ENCODE measurements at places on chromosomes 13 and 19.

DNA sequence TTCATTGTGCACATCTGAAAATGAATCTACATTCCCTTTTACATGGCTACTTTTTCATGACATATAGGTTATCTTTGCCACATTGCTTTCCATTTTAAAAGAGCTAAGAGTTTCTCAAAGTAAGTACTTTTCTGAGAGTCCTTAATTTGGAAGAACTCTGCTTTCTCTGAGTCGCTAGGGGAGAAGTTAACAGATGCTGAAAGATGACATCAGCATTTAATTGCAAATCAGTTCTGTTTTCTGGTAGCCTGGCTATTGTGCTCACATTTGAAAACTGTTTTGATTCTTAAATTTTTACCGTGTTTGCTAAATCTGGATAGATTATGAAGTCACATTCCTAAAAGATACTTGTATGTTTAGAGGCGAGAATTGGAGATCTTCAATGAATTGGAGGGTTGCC lies 107.7 kb upstream of the C1QTNF9B start:
- DNase-seq = no peak

DNA sequence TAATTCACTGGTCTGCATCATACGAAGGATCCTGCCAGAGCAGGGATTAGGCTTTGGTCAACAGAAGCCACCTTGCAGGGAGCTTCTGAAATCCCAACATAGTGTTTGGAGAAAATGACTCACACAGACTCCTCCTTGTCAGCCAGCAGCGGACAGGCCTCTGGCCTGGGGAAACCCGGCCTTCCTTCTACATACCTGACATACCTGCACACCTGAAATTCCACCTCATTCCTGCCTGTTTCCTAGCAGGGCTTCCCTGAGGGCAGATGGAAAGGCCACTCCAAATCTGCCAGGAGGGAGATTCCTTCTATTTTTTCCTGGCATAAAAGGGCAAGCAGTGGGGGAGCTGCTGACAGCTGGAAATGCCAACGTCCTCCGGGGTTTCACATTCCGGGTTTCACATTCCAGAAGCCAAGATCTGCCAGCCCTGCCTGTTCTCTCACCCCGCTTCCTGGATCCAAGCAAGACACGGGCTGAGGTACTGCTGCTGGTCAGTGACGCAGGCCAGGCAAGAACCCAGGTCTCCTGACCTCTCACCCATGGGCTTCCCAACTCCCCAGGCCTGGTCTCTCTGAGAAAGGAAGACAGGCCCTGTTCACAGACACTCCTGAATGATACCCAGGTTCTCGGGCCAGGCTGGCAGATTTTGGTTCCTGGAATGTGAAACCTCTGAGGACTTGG lies 18.2 kb upstream of the IGFL1 start:
- peak; percentile 92 for DNase-seq

DNA sequence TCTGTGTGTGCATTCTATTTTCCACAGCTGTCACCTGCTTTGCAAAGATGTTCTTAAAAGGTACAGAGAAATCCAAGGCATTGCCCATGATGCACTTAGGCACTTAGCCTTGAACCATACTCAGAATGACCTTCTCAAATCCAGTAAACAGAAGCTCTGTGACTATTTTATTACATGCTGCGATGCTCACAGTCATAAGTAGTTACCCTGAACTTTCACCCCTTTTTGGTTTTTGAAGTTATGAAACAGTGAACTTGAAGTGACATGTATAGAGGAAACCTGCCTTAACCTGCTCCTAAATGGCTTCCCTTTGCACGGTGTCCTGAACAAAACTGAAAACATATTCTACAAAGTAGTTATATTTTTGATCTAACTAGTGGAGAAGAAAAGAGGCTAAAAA lies 100.4 kb downstream of the SLC10A2 start:
- DNase-seq = peak; percentile 51

- DNase-seq = no peak
Measured at GRCh38 chr13:57739543-57740190, 108.1 kb downstream of the PCDH17 start.

DNA sequence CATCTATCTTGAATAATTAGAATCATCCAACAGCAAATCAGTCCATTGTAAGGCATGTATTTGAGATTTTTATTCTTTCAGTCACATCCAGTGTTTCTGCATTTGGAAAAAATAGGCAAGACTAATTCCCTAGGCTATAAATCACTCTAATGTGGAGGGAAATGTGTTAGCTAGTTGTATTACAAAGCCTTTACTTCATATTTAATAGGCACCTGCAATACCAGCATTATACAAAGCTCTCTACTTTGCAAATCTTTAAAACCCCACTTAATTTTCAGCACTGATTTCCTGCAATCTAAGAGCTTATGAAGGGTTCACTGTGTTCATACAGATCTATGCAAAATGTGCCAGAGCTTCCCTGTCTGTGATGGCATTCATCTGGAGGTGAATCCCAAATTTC lies 12.3 kb downstream of the PCDH9 start:
- no peak for DNase-seq

DNA sequence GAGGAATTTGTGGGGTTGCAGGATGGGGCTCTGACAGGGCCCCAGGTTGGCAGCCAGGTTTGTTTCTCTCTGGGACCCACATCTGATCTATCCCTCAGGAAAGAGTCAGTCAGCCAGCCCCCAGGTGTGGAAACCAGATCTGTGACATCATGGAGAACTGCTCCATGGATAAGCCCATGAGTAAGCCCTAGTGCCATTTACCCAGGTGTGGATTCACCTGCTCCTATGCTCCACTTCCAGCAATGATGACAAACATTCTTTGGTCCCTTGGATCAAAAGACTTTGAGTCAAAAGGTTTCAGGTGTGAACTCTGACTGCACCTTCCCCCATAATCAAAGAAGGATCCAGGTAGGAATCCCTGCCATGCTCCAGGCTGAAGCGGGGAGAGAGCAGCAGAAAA lies 26.9 kb upstream of the IGFL4 start:
- DNase-seq = peak; percentile 67

GRCh38 chr13:75774176-75774575 lies 138.0 kb downstream of the LMO7 start:
- no peak for DNase-seq

- no peak for DNase-seq
Measured at GRCh38 chr19:44573627-44574026, 39.7 kb upstream of the IGSF23 start.

- no peak for DNase-seq
Measured at GRCh38 chr19:49020931-49021895, 2.9 kb downstream of the CGB3 start.

DNA sequence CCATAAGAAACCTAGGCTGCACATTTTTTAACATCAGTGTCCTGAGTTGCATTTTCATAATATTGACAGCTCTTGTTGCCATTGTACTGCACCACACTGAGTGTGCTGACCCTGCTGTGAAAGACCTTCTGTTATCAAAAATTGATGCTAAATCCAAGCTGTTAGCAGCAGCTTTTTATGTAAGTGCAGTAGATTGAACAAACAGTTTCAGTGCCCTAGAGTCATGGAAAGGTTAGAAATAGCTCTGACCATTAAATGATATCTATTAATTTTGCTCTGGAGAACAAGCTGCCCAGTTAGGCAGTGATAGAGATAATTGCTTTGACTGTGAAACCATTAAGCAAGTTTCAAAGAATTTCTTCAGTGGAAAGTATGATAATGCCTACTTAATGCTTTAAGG lies 1289.2 kb upstream of the PCDH20 start:
- no peak for DNase-seq

GRCh38 chr19:5339198-5339949 lies 1.2 kb downstream of the PTPRS start:
- DNase-seq = no peak

DNA sequence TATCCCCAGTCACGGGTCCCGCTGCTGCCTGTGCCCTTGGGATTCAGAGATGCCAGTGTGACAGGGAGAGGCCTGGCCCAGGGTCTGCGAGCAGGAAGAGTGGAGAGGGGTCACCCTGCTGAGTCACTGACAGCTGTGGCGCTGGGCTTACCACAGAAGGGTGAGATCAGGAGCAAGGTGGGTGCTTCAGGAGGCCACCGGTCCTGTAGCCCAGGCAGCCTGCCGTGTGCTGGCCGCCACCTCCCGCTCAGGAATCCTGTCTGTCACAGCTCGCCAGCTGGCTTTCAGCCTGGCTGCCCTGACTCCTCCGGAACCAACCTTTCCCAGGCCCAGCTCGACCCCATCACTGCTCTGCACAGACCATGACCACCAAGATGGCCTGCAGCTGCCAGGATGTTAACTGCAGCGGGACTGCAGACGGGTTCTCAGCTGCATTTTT lies 25.3 kb downstream of the NAXD start:
- no peak for DNase-seq

- no peak for DNase-seq
Measured at GRCh38 chr19:30070198-30070967, 128.3 kb downstream of the URI1 start.

DNA sequence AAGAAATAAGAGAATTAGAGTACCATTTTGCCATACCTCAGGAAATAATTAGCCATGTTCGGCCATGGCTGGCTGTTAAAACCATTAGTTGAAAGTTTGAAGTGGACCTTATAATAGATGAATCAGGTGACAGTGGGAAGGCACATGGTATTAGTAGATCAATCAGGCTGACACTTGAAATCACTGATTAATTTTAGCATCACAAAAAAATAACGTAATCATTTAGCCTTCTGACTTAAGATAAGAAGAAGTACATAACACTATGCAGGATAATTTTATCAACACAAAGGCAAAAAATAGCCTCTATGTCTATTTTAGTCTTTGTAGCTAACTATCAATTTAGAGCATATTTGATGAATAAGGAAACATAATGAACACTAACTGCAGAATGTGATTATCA lies 615.5 kb downstream of the PCDH17 start:
- no peak for DNase-seq

DNA sequence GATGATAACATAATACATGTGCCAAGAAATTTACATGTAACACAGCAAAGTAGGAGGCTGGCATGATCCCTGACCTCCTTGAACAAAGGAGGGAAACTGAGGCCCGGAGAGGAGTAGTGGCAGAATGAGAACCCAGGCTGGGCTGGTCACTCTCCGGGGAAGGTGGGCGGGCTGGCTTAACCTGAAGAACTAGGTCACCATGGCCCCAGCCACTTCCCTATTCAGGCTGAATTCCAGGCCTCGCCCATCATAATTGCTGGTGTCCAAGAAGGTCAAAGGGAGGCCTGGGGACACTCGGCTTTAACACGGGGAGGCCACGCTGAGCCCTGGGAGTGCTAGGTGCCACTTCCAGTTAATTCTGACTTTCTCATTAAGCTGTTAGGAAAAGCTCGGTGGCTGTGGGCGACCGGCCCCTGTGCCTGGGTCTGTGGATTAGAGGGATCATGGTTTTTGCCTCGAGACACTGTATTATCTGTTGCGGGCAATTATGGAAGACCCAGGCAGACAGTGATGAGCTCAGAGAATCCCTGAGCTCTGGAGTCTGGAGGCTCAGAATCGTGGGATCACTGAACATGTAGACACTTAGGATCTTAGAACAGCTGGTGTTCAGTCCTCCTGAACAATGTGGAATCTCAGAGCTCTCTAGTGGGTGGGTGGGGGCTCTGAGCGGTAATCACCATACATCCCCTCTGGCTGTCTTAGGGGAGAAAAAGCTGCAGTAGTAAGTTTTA lies 5.0 kb upstream of the TINCR start:
- no peak for DNase-seq

DNA sequence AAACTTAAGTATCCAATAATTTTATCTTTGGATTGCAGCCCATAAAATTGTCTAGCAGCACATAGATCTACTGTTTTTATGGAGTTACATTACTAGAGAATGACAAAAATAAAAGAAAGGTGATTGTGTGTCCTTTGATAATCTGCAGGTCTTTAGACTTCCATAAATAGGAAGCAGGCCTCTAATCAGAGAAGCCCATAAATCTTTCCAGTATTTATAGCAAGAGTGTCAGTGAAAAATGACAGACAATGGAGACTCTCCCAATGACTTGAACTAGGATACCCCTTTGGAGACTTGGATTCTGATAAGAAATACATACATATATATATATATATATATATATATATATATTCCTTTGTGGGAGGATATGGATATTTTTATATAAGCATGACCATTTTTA lies 351.2 kb downstream of the PCDH17 start:
- no peak for DNase-seq

- DNase-seq = no peak
Measured at GRCh38 chr19:13976446-13976845, 24.1 kb downstream of the DCAF15 start.

DNA sequence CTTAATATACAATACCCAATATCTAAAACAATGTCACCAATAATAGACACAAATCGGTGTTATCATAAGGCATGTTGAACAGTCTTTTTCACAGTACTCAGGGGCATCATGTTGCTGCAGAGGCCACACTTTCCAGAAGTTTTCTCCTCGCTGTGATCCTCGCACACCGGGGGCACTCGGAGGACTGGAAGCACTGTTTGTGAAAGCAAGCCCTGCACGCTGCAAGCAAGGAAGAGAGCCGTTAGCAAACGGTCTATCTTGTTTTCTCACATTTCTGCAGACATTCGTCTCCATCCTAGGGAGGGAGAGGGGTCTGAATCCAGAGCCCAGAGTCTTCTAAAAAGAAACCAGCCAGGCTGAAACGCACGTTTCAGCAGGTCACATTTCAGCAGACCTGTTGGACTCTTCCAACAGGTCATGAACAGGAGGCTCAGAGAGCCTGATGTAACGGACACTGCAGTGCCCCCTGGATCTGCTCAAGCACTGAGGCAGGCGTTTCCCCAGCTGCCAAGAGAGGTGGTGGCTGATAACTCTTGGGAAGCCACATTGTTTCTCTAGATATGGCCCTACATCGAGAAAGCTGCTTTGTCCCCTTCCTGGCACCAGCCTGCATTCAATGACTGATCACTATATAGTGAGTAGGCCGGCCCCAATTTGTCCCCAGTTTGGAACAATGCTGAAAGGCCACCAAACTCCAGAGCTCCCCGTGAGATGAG lies 43.6 kb downstream of the RUBCNL start:
- DNase-seq = no peak

GRCh38 chr13:106232681-106233080 lies 302.8 kb downstream of the EFNB2 start:
- DNase-seq = no peak

DNA sequence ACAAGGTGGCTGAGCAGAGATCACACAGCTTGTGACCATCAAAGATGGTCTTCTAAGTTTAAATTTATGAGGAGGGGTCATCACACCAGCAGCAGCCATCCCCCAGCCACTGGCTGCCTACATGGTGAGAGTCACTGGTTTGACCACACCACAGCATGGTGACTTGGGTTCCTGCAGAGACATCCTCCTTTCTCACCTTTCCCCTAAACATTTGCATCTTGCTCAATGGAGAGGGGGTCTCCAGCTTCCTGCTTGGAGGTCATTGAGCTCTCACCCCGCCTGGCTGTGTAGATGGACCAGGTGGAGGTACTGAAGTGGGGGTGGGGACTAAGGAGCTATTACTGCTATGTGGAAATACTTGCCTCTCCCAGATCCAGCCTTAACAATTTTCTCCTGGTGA lies 247.6 kb upstream of the ARGLU1 start:
- DNase-seq = no peak

GRCh38 chr13:113493315-113493951 lies 2.9 kb upstream of the DCUN1D2 start:
- DNase-seq = peak; percentile 84

All from foreskin keratinocyte (primary cell).